Melanocyte of skin (primary cell): ENCODE measurements at places on chromosomes 1 and 21. TPM values are rescaled to one million over a fixed set of nuclear protein-coding genes. Genes with fewer than 3 reads are reported as not detected.

Gene GBP7
- total RNA-seq: not detected in 2 replicates

Gene GNB1
- total RNA-seq: 115 and 121 TPM in 2 replicates

Gene PRAMEF25
- total RNA-seq: not detected in 2 replicates

Gene KRTAP19-3
- not detected in 2 replicates for total RNA-seq

Gene KCNH1
- total RNA-seq: 17.3 and 19.1 TPM in 2 replicates

Gene INSRR
- not detected in 2 replicates for total RNA-seq

Gene BOLA1
- total RNA-seq: 5.9 and 9.5 TPM in 2 replicates

Gene TRIM67
- total RNA-seq: not detected in 2 replicates

Gene CELA2A
- total RNA-seq: not detected in 2 replicates

Gene ICOSLG
- not detected in 2 replicates for total RNA-seq

Gene TDRD10
- 0.15 TPM in 1 of 2 replicates, not detected in the other for total RNA-seq

Gene LIN28A
- not detected in 2 replicates for total RNA-seq

Gene C1orf210
- not detected in 2 replicates for total RNA-seq

Gene FAM72C
- total RNA-seq: 1.5 and 1.7 TPM in 2 replicates

Gene SLC44A5
- under 0.01 TPM in 1 of 2 replicates, not detected in the other for total RNA-seq

Gene MSH4
- 0.34 and 0.36 TPM in 2 replicates for total RNA-seq

Gene LDLRAD1
- total RNA-seq: not detected in 2 replicates

Gene DNASE2B
- 4.5 TPM in 1 of 2 replicates, not detected in the other for total RNA-seq

Gene RYR2
- total RNA-seq: under 0.01 and 0.36 TPM in 2 replicates
